A549 treated with ZK216348 at 1 μM for 4 hours (cell line): ENCODE measurements at places on chromosomes 5 and 9. TPM values are rescaled to one million over a fixed set of nuclear protein-coding genes. Genes with fewer than 3 reads are reported as not detected.

Gene C9orf50
- total RNA-seq: not detected in 5 replicates

Gene AK8
- 0.43 to 1.4 TPM (median 1.2 TPM) in 5 replicates for total RNA-seq

Gene SPATA31C1
- total RNA-seq: not detected in 5 replicates

Gene FOXD1
- 15.5 to 25.4 TPM (median 19.9 TPM) in 5 replicates for total RNA-seq

Gene LPCAT1
- total RNA-seq: 142 to 176 TPM (median 162 TPM) in 5 replicates

Gene FOXE1
- 2.9 to 4.5 TPM (median 4.3 TPM) in 5 replicates for total RNA-seq

Gene PFN3
- not detected in 5 replicates for total RNA-seq

Gene SLC6A19
- 0.06 to 0.12 TPM (median 0.07 TPM) in 4 of 5 replicates, not detected in the other for total RNA-seq

Gene BTNL8
- not detected in 5 replicates for total RNA-seq

Gene NTRK2
- total RNA-seq: 0.02 to 0.05 TPM (median 0.04 TPM) in 3 of 5 replicates, not detected in the others

Gene AHRR
- 3.6 to 4.9 TPM (median 4.0 TPM) in 5 replicates for total RNA-seq

Gene WWC1
- 72.5 to 100 TPM (median 88.8 TPM) in 5 replicates for total RNA-seq

Gene HAND1
- total RNA-seq: 0.15 to 0.37 TPM (median 0.28 TPM) in 4 of 5 replicates, not detected in the other

Gene ZNF366
- not detected in 5 replicates for total RNA-seq

Gene IFNB1
- not detected in 5 replicates for total RNA-seq

Gene PCDHGB7
- 0.05 to 0.08 TPM (median 0.06 TPM) in 3 of 5 replicates, not detected in the others for total RNA-seq

Gene FGF1
- 0.15 to 1.8 TPM (median 0.29 TPM) in 5 replicates for total RNA-seq

Gene RANBP3L
- total RNA-seq: 0.06 TPM in 1 of 5 replicates, not detected in the others

Gene RHOBTB3
- 5.3 to 10.5 TPM (median 8.4 TPM) in 5 replicates for total RNA-seq

Gene ITK
- total RNA-seq: 0.17 to 0.29 TPM (median 0.26 TPM) in 3 of 5 replicates, not detected in the others
